NCI-H510A treated with DMSO at 0.1 percent for 48 hours (cell line): ENCODE measurements at places on chromosomes 3 and 15.

DNA sequence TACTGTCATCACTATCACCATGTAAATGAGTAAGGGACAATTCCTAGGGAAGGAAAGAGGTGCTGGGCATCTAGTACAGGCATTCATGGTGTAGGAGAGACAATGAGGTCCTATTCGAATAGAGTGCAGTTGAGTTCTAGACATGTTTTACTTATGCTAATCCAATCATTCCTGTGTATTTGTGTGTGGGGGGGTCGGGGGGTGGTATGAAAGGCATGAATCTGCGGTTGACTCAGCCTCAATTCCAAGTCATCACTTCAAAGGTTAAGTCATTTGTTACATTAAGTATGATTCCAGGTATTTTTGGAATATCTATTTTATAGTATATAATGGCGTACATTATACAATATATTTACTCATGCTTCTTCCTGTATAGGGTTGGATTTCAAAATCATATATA, 163.1 kb upstream of the GALNT15 start:
- no peak for DNase-seq

DNA sequence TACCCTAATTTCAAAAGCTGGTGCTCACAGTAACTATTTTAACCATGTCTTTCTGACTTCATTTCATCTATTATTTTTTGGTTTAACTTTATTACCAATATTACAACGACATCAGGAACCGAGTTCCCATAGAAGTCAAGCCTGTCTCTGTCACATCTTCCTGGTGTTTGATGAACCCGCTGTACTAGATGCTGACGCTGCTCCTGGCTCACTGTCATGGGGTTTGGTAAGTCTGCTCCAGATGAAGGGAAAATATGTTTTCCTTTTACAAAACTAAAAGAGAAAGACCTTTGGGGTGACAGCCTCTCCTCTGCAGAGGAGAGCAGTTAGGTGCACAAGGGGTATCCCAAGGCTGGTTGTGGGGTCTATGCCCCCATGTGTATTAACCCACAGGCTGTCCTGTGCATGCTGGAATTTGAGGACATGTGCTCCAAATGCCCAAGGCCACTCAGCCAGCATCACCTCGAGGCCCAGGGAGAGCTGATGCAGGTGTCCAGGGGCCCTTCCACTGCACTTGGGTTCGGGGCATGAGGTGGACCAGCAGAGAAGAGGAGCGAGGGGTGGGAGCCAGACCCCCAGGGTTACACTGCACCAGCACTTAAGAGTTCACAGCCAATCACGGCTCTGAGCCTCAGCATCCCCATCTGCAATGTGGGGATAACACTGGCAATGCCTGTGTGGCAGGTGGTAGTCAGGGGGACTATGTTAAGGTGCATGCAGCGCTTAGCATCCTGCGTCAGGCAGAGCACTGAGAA, 62.2 kb downstream of the ATP10A start:
- no peak for DNase-seq

DNA sequence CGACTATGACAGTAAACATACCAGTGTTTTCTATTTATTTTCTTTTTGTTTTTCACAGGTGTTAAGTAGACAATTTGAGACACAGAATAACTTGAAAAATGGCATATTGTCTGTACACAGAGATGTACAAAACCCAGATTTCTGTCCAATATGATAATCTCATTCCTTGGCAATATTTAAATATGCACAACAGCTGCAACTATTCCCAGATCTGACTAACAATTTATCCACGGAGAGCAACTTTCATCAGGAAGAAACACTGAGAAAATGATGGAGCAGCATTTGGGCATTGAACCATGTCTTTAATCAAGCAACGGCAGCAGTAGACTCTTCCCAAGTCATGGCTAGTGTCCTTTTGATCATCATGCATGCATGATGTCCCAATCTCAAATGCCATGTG, 452.6 kb downstream of the ZPLD1 start:
- DNase-seq, result no peak

- DNase-seq, result no peak
Measured at GRCh38 chr15:56991017-56991416, 72.6 kb downstream of the TCF12 start.
